ENCODE measurements at places on chromosomes 5 and 9.

- no peak for DNase-seq
These were observed 61.3 kb upstream of the EPB41L4B start for GRCh38 chr9:109382182-109382581.

- no peak for DNase-seq
These were observed 85.8 kb downstream of the LHFPL2 start for GRCh38 chr5:78562714-78563330.

GRCh38 chr9:137558127-137558526 lies 6.4 kb downstream of the MRPL41 start:
- no peak for DNase-seq

GRCh38 chr9:78118742-78119473 lies 87.3 kb upstream of the GNAQ start:
- DNase-seq, result peak; percentile 54

GRCh38 chr9:23779220-23779619 lies 46.8 kb downstream of the ELAVL2 start:
- no peak for DNase-seq

GRCh38 chr5:13250464-13251291 lies 693.8 kb downstream of the DNAH5 start:
- peak; percentile 1 for DNase-seq
